ENCODE measurements at places on chromosomes 2 and 18.

- DNase-seq = peak; percentile 37
These were observed at the start of gene SCN2A for GRCh38 chr2:165239230-165239629. Gene SCN2A, plus strand, starts transcription at chr2:165239414. Its CDS starts 56,410 bp downstream, at chr2:165295824.

- no peak for DNase-seq
These were observed 15.4 kb upstream of the HNMT start for GRCh38 chr2:137948894-137949293.

DNA sequence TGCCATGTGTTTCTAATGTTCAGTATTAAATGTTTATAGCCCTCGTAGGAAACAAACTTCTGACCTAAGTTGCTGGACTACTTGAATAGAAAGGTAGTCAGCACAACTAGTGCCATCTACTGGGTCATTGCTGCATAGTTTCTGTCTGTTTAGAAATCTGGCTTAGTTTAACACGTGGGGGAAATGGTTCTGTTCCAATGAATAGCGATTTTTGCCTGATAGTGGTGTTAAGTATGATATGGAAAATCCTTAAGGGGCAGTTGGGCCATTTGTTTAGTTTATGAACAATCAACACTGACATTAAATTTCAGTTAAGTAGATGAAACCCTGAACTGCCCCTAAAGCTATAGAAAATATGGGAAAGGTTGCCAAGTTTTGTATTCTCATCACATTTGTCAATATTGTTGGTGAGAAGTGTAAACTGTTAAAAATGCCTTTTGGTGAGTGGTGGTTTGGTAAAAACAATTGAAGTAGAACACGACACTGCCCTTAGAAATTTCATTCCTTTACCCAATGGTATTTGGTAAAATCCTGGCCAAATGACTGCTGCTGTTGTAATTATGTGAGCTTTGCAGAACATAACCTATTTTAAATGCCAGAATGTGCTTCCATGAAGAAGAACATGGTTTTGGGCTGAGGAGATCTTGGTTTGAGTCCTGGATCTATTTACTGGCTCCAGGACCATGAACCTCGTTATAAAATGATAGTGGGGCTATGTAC, 13.2 kb downstream of the NABP1 start:
- DNase-seq = peak; percentile 85

DNA sequence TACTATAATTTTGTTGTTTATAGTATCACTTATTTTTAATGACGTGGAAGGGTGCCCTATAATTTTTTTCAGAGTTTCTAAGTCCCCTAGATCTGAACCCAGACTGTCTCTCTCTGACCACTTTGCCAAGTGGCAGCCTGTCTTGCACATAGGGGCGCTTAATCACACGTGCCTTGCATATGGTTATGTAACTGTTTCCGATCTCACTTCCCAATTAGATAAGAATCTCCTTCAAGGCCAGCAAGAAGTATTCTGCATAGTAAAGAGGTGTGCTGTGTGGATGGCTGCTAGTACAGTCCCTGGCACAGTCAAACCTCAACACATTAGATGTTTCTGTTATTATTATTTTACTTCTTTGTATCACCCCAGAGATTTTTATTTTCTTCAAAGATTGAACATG, 197.8 kb upstream of the SIX2 start:
- DNase-seq = no peak

- no peak for DNase-seq
These were observed 81.7 kb upstream of the SPHKAP start for GRCh38 chr2:228263156-228263555.

GRCh38 chr2:122873951-122874350, 1118.5 kb downstream of the TSN start:
- DNase-seq = no peak

DNA sequence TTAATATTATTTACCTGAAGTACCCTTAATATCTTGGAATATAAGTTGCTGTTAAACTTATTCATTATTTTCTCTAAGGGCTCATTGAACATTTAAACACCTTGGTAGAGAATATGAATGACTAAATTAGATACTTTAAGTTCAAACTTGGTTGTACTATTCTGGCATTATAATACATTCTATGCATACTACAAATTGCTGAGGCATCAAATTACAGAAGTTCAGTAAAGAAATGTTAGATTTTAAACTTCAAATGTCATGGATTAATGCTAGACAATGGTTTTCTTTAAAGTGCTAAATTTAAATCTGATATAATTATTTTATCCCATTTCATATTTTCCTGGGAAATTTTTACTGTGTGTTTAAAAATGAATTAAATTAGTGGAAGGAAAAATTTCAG, 63.1 kb downstream of the CDCA7 start:
- no peak for DNase-seq

GRCh38 chr2:123036300-123036699, 988.8 kb upstream of the CNTNAP5 start:
- DNase-seq = no peak

GRCh38 chr2:75337016-75337415, 137.7 kb upstream of the TACR1 start:
- no peak for DNase-seq

DNA sequence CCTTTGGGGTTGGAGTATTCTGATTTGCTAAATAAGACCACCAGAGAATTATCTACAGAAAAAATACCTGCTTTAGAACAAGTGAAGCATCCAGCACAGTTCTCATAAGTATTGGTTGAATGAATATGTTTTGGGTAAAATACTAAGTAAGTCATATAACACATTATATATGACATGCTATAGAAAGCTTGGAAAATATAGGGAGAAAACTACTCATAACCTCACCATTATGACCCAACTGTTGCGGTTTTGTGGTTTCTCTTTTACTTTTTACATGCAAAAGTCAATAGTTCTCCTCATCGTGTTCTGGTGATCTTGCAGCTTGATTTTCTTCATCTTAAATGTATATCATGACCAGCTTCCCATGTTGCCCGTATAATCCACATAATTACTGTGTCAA, 66.2 kb downstream of the DIPK1C start:
- DNase-seq = no peak

DNA sequence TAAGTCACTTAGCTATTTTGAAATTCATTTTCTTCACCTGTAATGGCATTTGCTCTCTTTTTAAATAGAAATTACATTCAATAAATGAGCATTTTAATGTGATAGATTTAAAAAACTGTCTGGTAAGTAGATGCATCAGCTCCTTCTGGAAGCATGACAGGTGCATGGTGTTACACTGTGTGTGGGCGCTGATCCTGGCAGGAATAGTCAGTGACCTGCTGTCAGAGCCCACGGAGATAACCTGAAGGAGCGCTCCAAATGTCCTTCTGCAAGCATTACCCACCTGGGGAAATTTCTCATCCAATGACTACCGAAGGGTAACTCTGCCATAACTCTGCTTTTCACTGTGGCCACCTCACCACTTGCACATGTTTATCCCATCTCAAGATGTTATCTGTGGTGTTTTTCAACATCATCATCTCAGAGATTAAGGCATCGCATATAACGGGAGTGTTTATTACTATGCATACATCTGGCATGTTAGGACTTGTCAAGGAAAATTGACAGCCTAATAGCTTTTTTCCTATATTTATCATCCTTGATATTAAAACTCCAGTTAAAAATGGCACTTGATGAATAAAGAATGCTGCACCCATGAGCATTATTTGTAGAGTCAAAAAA, 637.3 kb downstream of the ERBB4 start:
- DNase-seq = no peak

- no peak for DNase-seq
These were observed 485.2 kb downstream of the PTPRM start for GRCh38 chr18:8052237-8052701.

GRCh38 chr18:55853268-55853667, 265.3 kb upstream of the TCF4 start:
- DNase-seq = no peak

GRCh38 chr18:58355243-58355642, 273.6 kb downstream of the ALPK2 start:
- no peak for DNase-seq

GRCh38 chr2:40412456-40412855, 39.4 kb downstream of the SLC8A1 start:
- DNase-seq = no peak

DNA sequence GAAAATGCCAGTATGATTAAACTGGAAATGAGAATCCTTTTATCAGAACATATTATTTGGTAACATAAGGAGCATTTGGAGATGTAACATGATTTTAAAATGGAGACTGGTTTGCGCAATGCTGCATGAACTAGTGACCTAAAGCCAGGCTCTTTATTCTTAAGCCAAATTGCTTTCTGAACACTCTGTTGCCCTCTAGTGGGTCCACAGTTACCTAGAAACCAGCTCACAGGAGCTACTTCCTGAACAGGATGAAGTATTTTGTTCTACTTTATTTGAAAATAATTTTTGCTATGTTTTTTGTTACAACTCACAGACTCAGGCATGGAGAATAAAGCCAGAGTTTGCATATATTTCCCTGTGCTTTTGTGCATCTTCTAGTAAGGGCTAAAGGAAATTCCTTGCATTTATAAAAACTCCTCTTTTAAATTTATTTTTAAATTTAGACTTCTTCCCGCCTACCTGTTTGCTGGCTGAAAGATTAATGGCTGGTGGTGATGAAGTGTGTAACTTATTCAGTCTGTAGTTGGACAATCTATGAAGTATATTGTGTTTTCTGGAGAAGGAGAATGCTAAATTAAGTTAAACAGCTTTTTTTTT, 146.7 kb downstream of the PARD3B start:
- DNase-seq = no peak

- no peak for DNase-seq
These were observed 2.4 kb upstream of the NTSR2 start for GRCh38 chr2:11672407-11672806.

GRCh38 chr18:11114653-11115052, 34.7 kb downstream of the PIEZO2 start:
- DNase-seq = no peak

DNA sequence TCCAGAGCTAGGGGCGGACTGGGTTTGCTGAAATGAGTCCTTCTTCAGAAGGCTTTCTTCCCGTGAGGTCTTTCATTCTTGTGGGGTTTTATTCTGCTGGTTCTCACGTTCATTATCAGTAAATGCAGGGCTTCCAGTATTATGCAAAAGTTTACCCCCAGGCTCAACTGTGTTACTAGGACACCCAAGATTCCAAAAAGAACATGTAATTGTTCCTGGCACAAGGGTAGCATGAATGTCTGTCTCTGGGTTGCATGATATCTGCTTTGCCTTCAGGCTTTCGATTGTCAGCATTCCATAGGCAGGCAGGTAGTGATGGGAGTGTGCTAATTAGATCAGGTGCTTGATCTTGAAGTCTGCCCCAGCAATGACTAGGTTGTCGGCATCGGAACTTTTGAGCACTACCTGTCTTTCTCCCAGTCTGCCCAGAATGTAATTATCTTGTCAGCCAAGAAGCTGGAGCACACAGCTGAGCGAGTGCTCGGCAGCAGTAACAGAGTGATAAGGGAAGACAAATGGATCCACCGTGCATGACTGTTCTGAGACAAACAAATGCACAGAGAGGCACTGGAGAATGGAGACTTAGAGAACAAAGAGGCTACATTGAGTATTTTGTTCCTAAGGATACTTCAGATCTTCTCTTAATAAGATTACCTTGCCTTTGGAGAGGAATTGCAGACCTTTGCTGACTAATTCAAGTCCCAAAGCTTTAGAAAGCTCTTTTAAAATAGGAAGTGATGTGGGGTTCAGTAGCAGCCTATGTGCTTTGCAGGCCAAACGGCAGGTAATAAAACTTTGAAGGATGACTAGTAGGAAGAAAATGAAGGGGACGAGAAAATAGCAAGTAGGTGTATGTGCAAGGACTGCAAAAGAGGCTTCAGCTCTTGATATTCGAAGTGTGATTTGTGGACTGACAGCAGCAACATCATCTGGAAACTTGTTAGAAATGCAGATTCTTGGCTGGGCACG, 41.9 kb downstream of the ITGB6 start:
- DNase-seq = no peak

- no peak for DNase-seq
These were observed 52.8 kb upstream of the TGIF1 start for GRCh38 chr18:3397031-3397750.

- DNase-seq = no peak
These were observed 26.5 kb downstream of the LDAH start for GRCh38 chr2:20796374-20796791.

GRCh38 chr2:148021886-148022285, 995 bp downstream of the MBD5 start:
- no peak for DNase-seq

DNA sequence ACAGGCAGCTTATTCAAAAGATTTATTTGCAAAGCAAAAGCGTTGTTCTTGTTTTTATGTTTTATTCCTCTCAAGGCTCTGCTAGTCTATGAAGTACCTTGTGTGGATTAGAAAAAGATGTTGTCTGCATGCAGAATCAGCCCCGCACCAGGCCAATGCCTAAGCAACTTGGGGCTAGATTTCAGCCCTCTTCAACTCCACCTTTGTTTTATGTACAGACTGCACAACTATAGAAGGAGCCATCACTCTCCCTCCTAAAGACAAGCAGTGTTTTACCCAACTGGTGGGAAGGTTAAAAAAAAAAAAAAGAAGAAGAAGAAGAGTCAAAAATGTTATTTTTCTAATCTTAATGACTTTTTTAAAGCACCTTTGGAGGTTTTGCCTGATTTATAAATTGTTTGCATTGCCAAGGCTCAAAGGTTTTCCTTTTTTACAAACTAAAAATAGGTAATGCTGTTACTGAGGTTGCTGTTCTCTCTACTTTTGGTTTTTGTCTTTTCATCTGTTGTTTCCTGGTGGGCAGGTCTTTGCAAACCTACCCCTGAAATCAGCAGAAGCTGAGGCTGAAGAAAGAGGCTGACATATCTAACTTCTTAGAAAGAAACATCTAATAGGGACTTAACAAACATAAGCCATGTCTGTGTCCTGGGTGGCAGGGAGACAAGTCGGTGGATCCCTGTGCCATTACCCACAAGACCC, 164.0 kb downstream of the SLC39A10 start:
- DNase-seq = no peak

- no peak for DNase-seq
These were observed 708 bp upstream of the RIF1 start for GRCh38 chr2:151408788-151409600.

GRCh38 chr2:25363733-25364132, 22.0 kb upstream of the DNMT3A start:
- DNase-seq = no peak

DNA sequence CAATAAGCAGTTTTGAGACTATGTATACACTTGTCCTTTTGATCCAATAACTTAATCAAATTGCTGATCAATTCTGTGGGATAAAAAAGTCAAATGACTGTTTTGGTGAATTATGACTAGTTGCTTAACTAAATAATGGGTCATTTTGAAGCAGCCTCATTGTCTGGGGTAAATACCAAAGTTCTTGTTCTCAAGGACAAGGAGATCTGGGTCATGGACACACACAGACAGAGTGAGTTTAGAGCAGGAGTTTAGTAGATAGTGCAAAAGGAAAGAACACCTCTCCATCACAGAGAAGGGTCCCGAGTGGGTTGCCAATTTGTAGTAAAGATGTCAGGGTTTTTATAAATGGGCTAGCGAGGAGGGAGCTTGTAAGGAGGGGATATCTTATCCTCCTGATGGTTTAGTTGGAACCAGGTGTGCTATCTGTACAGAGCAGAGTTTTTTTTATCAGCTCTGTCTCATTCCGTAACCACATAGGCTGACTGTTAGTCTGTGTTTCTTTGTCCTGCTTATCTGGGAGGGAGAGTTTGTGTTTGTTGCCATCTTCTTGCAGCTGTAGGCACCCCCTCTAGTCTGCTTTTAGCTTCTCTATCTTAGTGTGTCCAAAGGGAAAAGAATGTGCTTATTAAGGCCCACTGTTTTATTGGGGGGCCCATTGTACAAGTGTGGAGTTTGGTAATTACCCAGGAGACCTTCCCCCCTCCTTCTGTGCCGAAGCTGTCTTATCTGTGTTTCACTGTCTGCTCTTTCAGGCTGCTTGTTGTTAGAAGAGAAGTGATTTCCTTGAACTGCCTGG, 48.7 kb upstream of the C1GALT1C1L start:
- DNase-seq = no peak

All from natural killer cell (primary cell).